ENCODE measurements at places on chromosomes 7 and 10. TPM values are rescaled to one million over a fixed set of nuclear protein-coding genes. Genes with fewer than 3 reads are reported as not detected.

Gene LIPK
- not detected for total RNA-seq

GRCh38 chr7:47572939-47573757, 8.8 kb downstream of the TNS3 start:
- no peak overlapping the region for H3K27ac ChIP-seq
- no peaks in the 10 kb centered on the region for H3K27me3 ChIP-seq
- H3K36me3 ChIP-seq: no peaks in the 10 kb centered on the region
- H3K4me3 ChIP-seq: no peak overlapping the region

- H3K4me1 ChIP-seq: no peaks in the 10 kb centered on the region
- DNase-seq: no peak
- H3K36me3 ChIP-seq: no peaks in the 10 kb centered on the region
- H3K27ac ChIP-seq: no peak overlapping the region
These were observed 267.7 kb downstream of the MALRD1 start for GRCh38 chr10:19316204-19316870.

Gene ZFYVE27
- 22.8 TPM for total RNA-seq

GRCh38 chr7:86930554-86931307, 128.7 kb downstream of the ELAPOR2 start:
- peaks cover 9% of the 10 kb centered on the region for H3K4me1 ChIP-seq
- no peaks in the 10 kb centered on the region for H3K36me3 ChIP-seq
- no peak for DNase-seq
- no peaks in the 10 kb centered on the region for H3K27me3 ChIP-seq
- H3K4me3 ChIP-seq: no peak overlapping the region
- H3K27ac ChIP-seq: no peak overlapping the region

Gene C10orf53
- total RNA-seq: not detected

- H3K4me3 ChIP-seq: no peak overlapping the region
- no peak overlapping the region for H3K27ac ChIP-seq
- peaks cover 4% of the 10 kb centered on the region for H3K27me3 ChIP-seq
These were observed 370.5 kb downstream of the MDFIC start for GRCh38 chr7:115292381-115292780.

GRCh38 chr10:20682782-20683181, 214.3 kb downstream of the NEBL start:
- no peaks in the 10 kb centered on the region for H3K27me3 ChIP-seq
- H3K36me3 ChIP-seq: no peaks in the 10 kb centered on the region
- no peak for DNase-seq
- no peaks in the 10 kb centered on the region for H3K4me1 ChIP-seq

- no peak for DNase-seq
- H3K27ac ChIP-seq: peak overlapping the region; percentile 56
- H3K4me3 ChIP-seq: no peak overlapping the region
- peaks cover 12% of the 10 kb centered on the region for H3K4me1 ChIP-seq
These were observed 16.7 kb downstream of the AGFG2 start for GRCh38 chr7:100555701-100556100.

DNA sequence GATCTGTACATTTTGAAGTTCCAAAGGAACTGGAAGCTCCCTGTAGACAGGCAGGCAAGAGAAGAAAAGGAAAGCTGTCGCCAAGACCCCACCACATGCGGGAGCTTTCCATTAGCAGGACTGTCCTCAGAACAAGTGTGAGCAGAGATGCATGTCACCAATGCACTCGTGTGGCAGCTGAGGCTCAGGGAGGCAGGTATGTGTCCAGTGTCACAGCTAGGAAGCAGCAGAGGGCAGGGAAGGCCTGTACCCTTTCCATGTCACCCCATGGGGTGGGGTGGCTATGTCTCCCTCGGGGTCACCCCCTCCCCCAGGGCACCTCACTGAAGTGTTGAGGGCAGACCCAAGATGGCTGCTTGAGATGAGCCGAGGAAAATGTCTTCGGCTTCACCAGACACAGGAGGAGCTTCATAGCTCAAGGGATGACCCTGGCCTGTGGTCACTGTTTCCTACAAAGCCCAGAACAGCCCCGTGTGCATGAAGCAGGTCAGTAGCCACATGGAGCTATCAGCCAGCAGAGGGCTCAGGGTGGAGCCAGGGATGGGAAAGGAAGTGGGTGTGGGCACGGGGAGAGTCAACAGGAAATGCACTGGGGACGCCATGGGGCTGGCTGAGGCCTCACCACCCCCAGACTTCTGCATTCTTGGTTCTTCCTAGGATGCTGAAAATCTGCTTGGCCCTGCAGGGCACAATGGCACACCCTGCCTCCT, 96.6 kb downstream of the FAM53B start:
- H3K4me1 ChIP-seq: peaks cover 91% of the 10 kb centered on the region
- peak; percentile 87 for DNase-seq

DNA sequence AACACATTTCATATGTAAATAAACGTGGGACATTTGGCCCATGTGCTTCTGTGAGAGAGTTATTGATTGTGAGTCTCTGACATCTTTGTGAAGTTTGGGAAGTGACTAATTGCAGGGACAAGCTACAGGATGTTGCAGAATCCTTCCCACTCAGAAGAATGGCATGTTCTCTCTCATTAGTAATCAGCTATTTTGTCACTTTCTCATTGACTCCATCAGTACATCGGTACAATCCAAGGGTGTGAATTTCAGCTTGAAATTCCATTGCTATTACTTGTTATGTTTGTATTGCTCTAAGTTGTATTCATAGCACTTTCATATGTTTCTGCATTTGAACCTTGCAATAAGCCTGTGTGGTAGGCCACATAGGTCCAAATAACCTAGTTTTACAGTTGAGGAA, 100.0 kb upstream of the KCNMA1 start:
- no peak overlapping the region for H3K4me3 ChIP-seq
- peaks cover 2% of the 10 kb centered on the region for H3K36me3 ChIP-seq
- H3K4me1 ChIP-seq: no peaks in the 10 kb centered on the region
- DNase-seq: no peak
- peaks cover 3% of the 10 kb centered on the region for H3K27me3 ChIP-seq

Gene DYNC1I1
- not detected for total RNA-seq

DNA sequence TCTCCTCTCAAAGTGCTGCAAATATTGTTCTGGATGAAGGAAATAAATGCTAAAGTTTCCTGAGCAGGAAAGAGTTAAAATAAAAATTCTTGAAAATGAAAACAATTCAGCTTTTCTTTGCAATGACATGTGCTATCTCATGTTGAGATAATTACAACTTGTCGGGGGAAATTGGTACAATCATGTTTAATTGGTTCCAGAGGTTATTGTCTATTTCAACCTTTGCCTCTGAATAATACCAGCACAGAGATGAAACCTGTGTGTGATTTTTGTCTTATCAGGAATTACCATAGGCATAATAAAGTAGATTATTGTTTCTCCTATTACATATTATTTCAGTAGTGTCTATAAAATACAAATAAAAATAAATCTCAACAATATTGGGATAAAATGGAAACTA, 305.0 kb downstream of the XPNPEP1 start:
- H3K4me1 ChIP-seq: no peaks in the 10 kb centered on the region
- H3K27ac ChIP-seq: no peak overlapping the region
- H3K27me3 ChIP-seq: no peaks in the 10 kb centered on the region
- DNase-seq: no peak
- H3K4me3 ChIP-seq: no peak overlapping the region
- no peaks in the 10 kb centered on the region for H3K36me3 ChIP-seq

Gene ZPBP
- not detected for total RNA-seq

Gene TMEM178B
- 0.81 TPM for total RNA-seq

GRCh38 chr10:66981361-66982052, 55.7 kb downstream of the LRRTM3 start:
- no peaks in the 10 kb centered on the region for H3K36me3 ChIP-seq
- H3K27ac ChIP-seq: no peak overlapping the region
- no peak for DNase-seq
- H3K27me3 ChIP-seq: no peaks in the 10 kb centered on the region
- H3K4me1 ChIP-seq: no peaks in the 10 kb centered on the region

DNA sequence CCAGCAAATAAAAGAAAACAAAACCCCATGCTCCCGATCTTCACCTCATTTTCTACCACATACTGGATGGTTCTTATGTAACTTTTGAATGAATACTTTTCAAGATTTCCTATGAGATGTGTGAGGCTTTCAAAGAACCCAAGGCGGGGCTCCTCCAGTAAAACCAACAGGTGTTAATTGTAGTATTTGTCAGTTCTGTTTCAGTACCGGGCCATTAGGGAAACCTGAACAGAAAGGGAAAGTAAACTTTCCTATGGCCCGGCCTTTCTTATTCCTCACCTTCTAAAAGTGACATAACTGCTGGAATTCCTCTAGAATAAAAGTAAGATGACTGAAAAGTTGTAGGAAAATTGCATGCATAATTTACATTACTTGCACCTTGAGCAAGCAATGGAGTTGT, 672.9 kb downstream of the MAGI2 start:
- H3K27me3 ChIP-seq: no peaks in the 10 kb centered on the region
- DNase-seq: no peak
- H3K27ac ChIP-seq: no peak overlapping the region
- no peaks in the 10 kb centered on the region for H3K4me1 ChIP-seq
- H3K4me3 ChIP-seq: no peak overlapping the region

DNA sequence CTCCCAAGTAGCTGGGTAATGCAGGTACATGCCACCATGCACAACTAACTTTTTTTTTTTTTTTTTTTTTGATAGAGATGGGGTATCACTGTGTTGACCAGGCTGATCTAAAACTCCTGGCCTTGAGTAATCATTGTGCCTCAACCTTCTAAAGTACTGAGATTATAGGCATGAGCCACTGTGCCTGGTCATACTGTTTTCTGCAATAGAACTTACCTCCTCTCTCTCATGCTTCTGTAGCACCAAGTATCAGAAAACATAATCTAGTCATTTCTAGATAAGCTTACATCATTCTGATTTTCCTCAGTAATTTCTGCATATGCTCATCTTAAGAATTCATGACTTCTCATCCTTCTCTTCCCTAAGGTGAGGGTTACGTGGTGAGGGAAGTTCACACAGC, 210.0 kb downstream of the IMMP2L start:
- H3K36me3 ChIP-seq: peaks cover 9% of the 10 kb centered on the region
- H3K4me1 ChIP-seq: peaks cover 10% of the 10 kb centered on the region
- DNase-seq: no peak

- no peak overlapping the region for H3K4me3 ChIP-seq
- H3K4me1 ChIP-seq: peaks cover 39% of the 10 kb centered on the region
These were observed 43.3 kb downstream of the ZMIZ1 start for GRCh38 chr10:79111846-79112614.

DNA sequence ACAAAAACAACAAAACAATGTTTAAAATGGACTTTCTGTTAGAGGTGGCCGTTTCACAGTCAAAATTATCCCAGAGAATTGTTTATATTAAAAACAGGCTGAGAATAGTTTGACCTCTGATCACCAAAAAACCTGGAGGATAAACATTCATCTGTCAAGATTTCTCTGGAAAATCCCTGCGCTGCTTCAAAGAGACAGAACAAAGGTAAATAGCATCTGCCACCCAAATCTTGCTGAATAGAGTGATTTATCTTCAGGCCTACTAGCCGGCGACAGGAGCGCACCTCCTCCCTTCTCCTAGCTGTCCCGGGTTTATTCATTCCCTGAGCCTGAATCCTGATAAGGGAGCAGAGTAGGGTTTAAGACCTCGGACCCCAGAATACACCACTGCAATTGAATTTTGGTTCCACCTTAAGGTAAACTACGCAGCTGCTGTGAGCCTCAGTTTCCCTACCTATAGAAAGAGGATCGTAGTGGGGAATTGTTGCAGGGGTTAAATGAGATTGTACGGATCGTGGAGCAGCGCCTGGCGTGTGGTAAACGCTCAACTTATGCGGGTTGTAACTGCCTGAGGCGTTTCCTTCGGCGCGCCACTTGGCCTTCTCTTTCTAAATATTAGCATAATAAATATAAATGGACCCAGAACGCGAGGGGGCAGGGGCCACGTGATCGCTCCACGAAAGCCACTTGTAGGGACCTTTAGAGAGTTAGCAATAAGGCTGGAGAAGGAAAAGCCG, 498 bp upstream of the ST7 start:
- H3K27ac ChIP-seq: peak overlapping the region; percentile 64
- H3K27me3 ChIP-seq: no peaks in the 10 kb centered on the region
- no peaks in the 10 kb centered on the region for H3K36me3 ChIP-seq
- peaks cover 24% of the 10 kb centered on the region for H3K4me1 ChIP-seq
- H3K4me3 ChIP-seq: peak overlapping the region; percentile 69

- no peak overlapping the region for H3K4me3 ChIP-seq
- H3K36me3 ChIP-seq: no peaks in the 10 kb centered on the region
- DNase-seq: peak; percentile 57
These were observed 5.7 kb upstream of the ZYX start for GRCh38 chr7:143375298-143376034.

DNA sequence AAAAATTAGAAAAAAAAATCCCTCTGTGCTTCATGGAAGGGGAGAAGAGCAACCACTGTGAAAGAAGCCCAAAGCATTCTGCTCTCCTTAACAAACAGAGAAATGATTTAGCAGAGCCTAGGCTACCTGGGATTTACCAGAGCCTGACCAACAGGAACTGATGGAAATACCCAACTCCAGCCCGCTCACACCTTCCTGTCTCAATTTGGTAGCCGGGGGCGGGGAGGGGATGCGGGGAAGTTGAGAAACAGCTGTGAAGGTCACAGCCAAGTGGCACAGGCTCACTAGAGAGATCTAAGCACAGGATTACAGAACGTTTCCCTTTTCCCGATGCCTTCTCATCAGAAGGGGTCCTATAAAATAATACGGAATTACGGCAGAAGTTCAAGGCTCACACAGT, 17.6 kb downstream of the RSU1 start:
- peaks cover 9% of the 10 kb centered on the region for H3K36me3 ChIP-seq
- no peaks in the 10 kb centered on the region for H3K27me3 ChIP-seq
- no peak overlapping the region for H3K4me3 ChIP-seq
- peaks cover 44% of the 10 kb centered on the region for H3K4me1 ChIP-seq
- H3K27ac ChIP-seq: peak overlapping the region; percentile 29
- peak; percentile 60 for DNase-seq

Gene C10orf67
- 0.07 TPM for total RNA-seq

Gene TSC22D4
- total RNA-seq: 89.5 TPM

GRCh38 chr7:14902589-14903067, at the start of gene DGKB:
TSS of gene DGKB (minus strand) at chr7:14902751.
- H3K4me1 ChIP-seq: no peaks in the 10 kb centered on the region
- no peaks in the 10 kb centered on the region for H3K36me3 ChIP-seq
- no peak within 1 kb of the TSS for H3K27ac ChIP-seq
- no peak for DNase-seq

- peaks cover 44% of the 10 kb centered on the region for H3K4me1 ChIP-seq
- H3K27me3 ChIP-seq: no peaks in the 10 kb centered on the region
- H3K27ac ChIP-seq: peak overlapping the region; percentile 87
These were observed 493 bp downstream of the ZMIZ2 start for GRCh38 chr7:44748948-44749731.

GRCh38 chr7:150959081-150959480, 19.0 kb downstream of the KCNH2 start:
- no peaks in the 10 kb centered on the region for H3K36me3 ChIP-seq
- peaks cover 31% of the 10 kb centered on the region for H3K27me3 ChIP-seq
- no peak overlapping the region for H3K27ac ChIP-seq
- H3K4me1 ChIP-seq: peaks cover 8% of the 10 kb centered on the region

- H3K27me3 ChIP-seq: peaks cover 20% of the 10 kb centered on the region
- no peak overlapping the region for H3K27ac ChIP-seq
- no peaks in the 10 kb centered on the region for H3K36me3 ChIP-seq
- no peak for DNase-seq
These were observed 173.4 kb upstream of the NRP1 start for GRCh38 chr10:33507662-33508425.
